NAMALWA (cell line): ENCODE measurements at places on chromosomes 2 and 18.

DNA sequence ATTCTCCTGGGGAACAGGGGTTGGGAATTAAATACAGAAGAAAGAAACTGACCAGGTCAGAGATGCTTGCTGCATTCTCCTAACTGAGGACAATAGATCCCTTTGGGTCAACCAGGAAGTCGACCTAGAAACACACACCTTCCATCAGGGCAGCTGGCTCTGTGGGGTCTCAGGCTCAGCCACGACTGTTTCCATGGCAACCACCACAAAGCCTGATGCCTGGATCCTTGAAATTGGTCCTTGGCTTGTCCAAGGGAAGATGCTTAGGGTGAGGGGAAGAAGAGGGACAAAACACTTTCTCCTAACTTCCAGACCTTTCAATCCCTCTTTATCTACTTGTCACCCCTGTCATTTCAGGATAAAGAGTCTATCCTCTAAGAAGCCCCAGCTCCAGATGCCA, 194.4 kb downstream of the ALK start:
- DNase-seq, result no peak

GRCh38 chr2:102514061-102514785, 41.2 kb downstream of the SLC9A4 start:
- DNase-seq, result no peak

DNA sequence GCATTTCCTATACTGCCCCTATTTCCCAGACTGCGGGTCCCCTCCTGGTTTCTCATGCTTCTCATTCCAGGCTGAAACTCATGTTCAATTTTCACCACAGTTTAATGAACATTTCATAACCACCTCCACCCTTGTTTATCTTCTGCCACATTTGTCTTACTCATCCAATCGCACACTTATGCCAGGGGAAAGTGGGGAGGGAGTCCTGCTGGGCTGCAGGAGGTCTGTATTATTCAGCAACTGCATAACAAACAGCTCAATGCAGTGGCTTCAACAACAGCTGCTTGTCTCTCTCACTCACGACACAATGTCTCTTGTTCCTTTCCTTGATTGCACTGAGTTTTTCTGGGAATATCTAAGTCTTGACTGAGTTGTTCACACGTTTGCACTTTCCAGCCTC, 106.0 kb downstream of the ZNF519 start:
- no peak for DNase-seq

GRCh38 chr18:58911766-58912165, 47.1 kb downstream of the ZNF532 start:
- no peak for DNase-seq

- no peak for DNase-seq
These were observed 179.3 kb upstream of the LHCGR start for GRCh38 chr2:48934807-48935206.

DNA sequence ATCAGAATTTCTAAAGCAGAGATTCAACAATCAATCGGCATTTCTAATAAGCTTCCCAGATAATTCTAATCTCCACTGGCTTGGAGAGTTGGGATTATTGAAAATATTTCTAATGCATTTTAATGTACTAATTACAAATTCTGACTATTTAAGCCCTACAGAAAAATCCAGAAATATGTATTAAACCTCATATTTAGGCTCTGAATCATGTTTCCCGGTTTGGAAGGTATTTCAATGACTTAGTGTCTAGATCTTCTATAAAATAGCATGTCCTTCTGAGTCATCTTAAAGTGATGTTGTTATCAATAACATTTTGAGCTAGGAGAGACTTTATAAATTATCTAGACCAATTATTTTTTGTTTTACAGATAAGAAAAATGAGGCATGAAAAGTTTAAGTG, 258.8 kb upstream of the NRXN1 start:
- no peak for DNase-seq

DNA sequence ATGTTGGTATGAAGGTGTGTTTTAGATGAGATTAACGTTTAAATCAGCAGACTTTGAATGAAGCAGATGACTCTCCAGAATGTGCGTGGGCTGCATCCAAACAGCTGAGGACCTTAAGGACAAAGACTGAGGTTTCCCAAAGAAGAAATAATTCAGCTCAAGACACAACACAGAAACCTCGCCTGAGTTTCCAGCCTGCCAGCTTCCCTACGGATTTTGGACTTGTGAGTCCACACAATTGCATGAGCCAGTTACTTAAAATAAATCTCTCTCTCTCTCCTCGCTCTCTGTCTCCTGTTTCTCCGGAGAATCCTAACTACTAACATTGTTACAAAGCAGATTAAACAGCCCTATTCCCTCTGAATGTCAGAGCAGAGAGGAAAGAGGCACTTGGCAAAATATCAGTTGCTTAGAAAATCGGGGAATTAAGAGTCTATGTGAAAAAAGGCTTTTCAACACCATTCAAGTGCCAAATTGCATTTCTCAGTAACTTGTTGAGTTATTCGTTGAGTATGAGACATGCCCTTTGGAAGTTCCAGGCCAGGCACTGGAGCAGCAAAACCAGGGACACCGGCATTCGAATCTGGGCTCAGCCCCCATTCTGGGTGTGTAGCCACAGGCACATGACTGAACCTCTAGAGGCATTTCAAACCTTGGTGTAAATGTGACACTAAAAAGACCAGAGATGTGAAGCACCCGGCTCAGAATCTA, 174.6 kb upstream of the PID1 start:
- no peak for DNase-seq

GRCh38 chr18:79478484-79479115, 82.9 kb downstream of the NFATC1 start:
- no peak for DNase-seq

GRCh38 chr2:119293900-119294299, 70.3 kb downstream of the STEAP3 start:
- DNase-seq, result no peak

GRCh38 chr2:108459441-108459840, 10.4 kb downstream of the GCC2 start:
- DNase-seq, result no peak

- no peak for DNase-seq
These were observed 69.7 kb downstream of the PRPF40A start for GRCh38 chr2:152647552-152647951.

- peak; percentile 75 for DNase-seq
These were observed 235.6 kb downstream of the BCL11A start for GRCh38 chr2:60317844-60318243.

- no peak for DNase-seq
These were observed 291.4 kb upstream of the RND3 start for GRCh38 chr2:150778828-150779227.

- DNase-seq, result no peak
These were observed 62.0 kb upstream of the ASAP2 start for GRCh38 chr2:9144617-9145016.

DNA sequence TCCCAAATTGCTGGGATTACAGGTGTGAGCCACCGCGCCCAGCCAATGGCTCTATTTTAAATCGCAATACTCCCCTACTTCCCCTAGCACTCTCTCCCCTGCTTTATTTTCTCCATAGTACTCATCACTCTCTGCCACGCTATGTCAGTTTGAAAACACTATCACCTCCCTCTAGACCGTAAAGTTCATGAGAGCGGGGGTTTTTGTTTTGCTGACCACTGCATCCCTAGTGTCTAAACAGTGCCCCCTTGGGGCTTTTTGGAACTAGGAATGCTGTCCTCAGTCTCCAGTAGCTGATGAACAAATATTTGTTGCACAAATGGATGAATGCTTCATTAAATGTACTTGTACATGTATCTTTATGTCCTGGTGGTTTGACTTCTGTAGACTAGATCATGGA, 44.1 kb downstream of the ATOH8 start:
- DNase-seq, result no peak

GRCh38 chr2:133685636-133686215, 117.5 kb upstream of the NCKAP5 start:
- DNase-seq, result no peak

DNA sequence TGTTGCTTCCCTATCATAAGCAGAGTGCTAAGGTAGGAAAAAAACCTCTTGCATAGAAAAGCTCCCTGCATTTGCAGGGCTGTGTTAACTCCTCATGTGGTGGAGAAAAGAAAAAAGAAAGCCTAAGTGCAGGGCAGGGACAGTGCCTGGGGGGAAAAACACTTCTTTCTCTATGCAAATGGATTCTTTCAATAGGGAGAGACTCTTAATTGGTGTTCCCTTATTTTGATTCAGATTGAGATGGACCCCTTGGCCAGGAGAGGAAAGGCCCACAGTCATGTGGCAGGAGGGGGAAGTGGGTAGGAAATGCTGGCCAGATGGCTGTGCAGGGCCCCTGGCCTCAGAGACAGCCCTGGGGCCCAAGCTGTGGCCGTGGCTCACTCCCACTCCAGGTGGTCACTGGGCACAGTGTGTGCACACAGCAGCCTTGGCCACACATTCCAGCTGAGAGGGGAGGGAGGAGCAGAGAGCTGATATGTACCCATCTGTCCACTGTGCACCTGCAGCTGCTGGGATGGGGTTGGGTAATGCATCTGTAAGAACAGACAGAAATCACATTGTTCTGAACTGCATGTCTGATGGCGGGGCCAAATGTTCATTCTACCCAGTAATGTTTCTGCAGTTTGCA, 410.4 kb downstream of the DSC3 start:
- no peak for DNase-seq

- no peak for DNase-seq
These were observed 12.1 kb downstream of the SPIRE1 start for GRCh38 chr18:12645751-12646203.

DNA sequence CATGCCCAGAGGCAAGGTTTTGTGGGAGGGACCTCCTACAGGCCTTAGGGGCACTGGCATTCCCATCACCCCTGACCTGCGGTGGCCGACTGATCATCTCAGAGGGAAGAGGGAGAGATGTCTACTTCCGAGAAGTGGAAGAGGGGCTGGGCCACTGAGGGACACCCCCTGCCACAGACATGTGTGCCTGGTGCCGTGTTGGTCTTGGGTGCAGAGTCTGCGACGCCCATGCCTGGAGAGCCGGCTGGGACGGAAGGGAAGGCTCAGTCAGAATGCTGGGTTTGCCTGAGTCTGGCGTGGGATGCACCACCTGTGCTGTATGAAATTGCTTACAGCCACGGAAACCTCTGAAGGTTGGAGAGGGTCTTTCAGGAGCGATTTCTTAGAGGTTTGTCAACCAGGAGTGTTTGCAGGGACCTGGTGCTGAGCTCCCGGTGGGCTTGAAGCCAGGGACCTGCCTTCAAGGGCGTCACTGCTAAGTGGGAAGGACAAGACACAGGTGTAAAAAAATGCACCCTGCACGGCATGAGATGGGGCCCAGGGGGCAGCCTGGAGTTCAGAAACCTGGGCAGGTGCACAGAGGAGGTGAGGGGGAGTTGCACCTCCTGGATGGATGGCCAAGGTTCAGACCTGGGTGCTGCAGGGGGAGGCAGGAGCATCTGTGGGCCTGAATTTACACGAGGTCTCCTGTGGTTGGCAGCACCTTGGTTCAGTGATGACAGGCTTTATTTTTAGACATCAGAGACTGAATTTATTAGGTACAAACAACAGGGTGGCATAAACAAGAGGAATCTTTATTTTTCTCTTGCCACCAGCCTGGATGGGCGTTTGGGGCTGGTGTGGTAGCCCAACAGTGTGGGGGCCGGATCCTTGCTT, 100.3 kb downstream of the CTIF start:
- DNase-seq, result no peak

DNA sequence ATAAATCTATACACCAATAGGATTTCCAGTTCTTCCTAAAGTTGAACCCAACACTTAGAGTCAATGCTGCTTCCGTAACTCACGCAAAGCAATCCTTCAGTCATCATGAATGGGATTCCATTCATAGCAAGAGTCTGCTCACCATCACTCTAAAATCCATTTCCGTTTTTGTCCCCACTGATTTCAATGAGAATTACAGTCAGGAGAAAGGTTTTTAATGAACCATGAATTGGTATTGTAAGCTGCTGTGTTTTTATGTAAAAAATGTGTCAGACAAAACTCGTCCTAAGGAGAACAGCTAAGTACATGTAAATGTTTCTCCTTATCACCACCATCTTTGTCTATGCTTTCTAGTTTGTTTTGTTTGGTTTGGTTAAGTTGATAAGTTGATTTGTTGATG, 391.5 kb downstream of the IRS1 start:
- DNase-seq, result no peak

- DNase-seq, result no peak
These were observed 136.5 kb upstream of the ETAA1 start for GRCh38 chr2:67260343-67261277.

GRCh38 chr2:26588576-26588975, 52.6 kb downstream of the CIB4 start:
- no peak for DNase-seq

- DNase-seq, result no peak
These were observed 5.4 kb downstream of the B3GNT2 start for GRCh38 chr2:62201307-62201706.

DNA sequence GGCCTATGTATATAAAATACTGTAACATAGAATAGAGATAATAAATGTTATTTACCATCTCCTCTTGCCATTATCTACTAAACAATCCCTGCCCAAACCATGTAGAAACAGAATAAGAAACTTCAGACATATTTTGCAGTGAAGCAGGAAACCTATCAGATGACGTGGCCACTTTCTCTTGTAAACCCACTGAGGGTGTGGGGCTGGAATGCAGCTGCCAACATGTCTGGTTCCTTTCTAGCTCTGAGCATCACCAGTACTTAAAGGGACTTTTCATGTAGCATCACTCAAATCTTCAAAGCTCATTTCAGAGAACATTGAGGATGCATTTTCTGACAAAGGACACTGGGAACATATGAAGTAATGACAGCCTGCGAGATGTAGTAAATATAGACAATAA, 251.8 kb downstream of the LPIN1 start:
- peak; percentile 27 for DNase-seq

DNA sequence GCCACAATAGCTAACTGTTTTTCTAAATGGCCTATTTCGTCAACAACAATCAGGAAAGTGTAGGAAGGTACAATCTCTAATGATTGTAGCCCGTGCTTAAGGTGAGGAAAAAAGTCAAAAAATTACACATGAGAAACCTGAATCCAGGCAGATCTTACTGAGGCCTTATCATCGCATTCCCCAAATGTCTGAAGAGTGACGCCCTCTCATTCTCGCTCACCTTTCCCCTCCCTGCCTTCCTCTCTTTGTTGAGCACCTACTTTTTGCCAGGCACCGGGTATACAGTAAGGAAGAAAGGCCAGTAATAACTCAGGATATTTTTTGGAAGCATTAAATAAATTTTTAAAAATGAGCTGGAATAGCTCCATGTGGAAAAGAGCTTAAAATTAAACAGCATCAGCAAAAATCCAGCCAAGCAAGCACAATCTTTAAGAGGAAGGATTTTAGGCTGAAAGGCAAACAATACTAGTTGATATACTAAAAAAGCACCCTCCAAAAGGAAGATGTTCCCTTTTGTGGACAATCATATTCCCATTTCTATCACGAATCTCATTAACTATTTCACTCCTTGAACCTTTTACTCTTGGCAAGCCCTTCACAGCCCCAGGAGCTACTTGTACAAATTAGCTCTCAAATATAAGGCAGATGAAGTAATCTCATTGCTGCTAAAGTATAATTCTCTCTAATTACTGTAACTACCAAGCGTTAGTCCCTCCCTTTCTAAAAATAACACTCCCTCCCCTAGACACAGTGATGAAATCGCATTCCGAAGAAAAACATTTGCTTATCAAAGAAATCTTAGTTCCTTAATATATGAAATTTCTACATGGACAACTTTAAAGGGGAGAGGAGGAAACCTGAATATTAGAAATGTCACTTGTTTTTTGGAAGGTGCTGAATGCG, 40.0 kb downstream of the STAT1 start:
- DNase-seq, result no peak
